ENCODE measurements at places on chromosomes 7 and 10.

DNA sequence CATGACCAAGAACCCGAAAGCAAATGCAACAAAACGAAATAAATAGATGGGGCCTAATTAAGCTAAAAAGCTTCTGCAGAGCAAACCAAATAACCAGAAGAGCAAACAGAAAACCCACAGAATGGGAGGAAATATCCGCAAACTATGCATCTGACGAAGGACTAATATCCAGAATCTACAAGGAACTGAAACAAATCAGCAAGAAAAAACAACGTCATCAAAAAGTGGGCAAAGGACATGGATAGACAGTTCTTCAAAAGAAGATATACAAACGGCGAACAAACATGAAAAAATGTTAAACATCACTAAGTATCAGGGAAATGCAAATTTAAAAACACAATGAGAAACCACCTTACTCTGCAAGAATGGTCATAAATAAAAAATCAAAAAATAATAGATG is 35.3 kb upstream of the CACUL1 start:
- no peak for DNase-seq

DNA sequence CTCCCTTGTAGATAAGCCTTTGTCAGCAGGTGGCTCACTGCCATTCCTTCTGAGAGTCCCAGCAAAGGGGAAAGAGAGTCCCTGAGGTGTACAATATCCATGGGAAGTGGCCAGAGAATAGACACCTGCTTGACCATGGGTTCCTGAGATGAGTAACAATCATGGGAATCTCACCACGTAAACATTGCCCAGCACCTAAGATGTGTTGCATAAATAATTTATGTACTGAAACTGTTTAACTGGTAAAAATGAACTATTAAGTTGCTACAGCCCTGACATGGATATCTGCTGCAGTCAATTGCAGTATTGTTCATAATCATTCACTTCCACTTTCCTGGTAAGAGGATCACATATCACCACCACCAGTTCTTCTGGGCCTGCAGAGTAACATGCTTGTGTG is 123.8 kb upstream of the INHBA start:
- DNase-seq: no peak

DNA sequence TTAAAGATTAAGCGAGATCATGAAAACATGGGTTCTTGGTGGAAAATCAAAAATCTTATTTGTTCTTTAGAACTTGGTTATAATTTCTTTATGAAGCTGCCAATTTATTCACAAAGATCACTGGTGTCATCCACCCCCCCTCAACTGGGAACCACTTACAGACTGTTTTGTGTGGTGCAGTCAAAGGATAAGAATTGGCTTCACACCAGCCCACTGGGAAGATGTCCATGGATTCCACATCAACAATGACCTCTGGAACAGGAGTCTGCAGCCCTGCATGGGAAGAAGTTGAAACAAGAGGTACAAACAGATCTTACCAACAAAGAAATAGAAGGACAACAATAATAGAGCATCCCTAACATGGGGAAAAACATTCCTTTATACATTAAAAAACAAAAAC is 205.2 kb downstream of the SFMBT2 start:
- DNase-seq: no peak

- DNase-seq: no peak
Observed at GRCh38 chr10:84415539-84416244, 87.3 kb downstream of the CCSER2 start.

DNA sequence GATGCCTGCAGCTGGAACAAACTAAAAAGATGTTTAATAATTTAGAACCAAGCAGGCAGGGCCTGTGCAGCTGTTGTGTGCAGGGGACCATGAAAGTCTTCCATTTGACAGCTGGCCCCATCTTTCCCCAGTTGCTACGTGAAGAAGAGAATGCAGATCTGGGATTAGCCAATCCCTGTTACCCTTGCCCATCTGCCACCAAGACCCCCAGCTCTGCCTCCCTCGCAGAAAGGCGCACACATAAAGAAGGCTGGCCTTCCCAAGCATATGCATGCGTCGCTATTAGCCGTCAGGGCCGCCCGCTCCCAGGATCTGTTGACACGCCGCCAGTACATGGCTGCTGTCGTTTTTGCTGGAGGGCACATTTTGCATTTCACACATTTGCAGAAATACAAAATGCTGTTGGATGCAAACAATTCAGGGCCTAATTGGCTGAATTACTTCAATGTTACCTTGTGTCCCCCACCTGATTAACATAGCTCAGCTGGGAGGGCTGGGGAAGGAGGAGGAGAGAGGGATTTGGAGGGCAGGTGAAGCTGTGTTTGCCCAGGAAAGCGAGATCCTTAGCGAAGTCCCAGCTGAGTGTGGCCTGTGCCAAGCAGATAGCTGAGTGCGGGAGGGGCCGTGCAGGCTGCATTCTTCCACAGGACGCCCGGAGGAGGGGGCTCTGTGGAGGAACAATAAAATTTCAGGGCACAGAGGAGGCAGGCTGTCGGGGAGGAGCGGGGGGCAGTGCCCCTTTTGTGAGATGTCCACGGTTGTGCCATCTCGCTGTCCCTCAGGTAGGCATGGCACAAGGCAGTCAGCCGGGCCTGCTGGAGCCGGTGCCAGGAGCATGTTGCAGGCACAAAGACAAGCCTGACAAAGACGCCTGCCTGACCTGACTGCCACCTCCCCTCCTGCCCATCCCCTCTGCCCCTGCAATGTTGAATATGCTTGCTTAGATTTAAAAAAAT is 443.0 kb upstream of the MKI67 start:
- DNase-seq: no peak

DNA sequence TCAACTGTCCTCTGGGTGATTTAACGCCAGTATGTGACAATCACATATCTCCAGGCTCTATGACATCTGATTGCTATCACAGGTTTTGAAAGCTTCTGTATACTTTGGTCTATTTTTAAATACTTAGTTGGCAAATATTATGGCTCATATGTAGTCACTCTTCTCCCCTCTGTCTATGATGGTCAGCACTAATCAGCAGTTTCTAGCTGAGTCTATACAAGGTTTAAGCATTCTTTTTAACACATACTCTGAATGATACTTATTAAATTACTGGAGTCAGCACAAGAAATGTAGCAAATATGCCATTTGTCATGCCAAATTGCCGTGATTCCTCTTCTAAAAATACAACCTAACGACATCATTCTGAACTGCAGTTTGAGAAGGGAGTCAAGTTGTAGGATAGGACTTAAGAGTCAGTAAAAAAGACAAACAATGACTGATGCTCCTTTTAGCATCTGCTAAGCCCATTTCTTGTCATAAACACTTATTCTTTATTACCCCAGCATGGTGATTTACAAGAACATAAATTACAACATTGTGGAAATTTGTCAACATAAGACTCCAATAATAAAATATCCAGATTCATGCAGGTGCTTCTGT is 947.8 kb downstream of the XPNPEP1 start:
- DNase-seq: no peak

- DNase-seq: no peak
Observed at GRCh38 chr10:133022776-133023100, 65.0 kb upstream of the ADGRA1 start.

DNA sequence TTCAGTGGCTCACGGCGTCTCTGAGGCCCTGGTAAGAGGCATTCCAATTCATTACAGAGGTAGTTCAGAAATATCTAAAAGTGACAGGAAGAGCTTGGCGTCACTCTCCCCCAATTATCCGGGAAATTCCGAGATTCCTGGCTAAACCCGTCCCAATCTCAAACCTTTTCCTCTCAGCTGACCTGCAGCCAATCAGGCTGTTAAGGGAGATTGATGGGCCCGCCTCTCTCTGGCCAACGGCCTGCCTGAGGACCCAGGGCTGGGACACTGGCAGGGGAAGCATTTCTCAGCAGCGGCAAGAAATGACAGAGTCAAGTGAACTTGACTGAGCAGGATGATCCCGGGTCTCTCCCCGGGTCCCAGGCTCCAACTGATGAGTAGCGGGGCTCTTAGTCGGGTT is 72.3 kb downstream of the EBF3 start:
- DNase-seq: no peak

- DNase-seq: no peak
Observed at GRCh38 chr7:2116989-2117591, 115.7 kb downstream of the MAD1L1 start.

DNA sequence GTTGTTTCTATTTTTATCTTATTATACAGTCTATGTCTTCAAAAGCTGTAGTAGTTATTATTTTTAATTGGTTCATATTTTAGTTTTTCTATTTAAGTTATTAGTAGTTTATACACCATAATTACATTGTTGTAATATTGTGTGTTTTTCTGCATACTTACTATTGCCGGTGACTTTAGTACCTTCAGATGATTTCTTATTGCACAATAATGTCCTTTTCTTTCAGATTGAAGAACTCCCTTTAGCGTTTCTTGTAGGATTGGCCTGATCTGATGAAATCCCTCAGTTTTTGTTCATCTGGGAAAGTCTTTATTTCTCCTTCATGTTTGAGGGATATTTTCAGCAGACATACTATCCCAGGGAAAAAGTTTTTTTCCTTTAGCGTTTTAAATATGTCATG is 74.3 kb upstream of the CREB5 start:
- no peak for DNase-seq

DNA sequence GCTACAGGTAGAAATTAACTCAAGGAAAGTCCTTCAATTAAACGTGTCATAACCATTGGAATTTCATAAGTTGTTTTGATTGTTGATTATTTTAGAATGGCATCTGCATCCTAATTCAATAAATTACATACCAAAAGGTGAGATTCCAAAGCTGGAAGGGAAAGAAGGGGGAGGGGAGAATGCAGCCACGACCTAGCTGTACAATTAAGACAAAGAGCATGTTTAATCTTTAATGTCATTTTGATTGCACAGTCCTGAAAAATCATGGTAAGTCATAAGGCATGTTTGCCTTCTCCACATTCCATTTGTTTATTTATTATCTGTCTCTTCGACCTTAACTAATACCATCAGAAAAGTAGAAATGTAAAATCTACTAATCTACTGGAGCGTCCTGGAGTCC is 358.1 kb downstream of the FRMD4A start:
- no peak for DNase-seq

- DNase-seq: peak; percentile 87
Observed at GRCh38 chr10:86971232-86971991, 3.1 kb downstream of the ADIRF start.

- no peak for DNase-seq
Observed at GRCh38 chr7:118239014-118239413, 14.5 kb downstream of the ANKRD7 start.

GRCh38 chr7:82327898-82328297 is 115.7 kb downstream of the CACNA2D1 start:
- DNase-seq: no peak

DNA sequence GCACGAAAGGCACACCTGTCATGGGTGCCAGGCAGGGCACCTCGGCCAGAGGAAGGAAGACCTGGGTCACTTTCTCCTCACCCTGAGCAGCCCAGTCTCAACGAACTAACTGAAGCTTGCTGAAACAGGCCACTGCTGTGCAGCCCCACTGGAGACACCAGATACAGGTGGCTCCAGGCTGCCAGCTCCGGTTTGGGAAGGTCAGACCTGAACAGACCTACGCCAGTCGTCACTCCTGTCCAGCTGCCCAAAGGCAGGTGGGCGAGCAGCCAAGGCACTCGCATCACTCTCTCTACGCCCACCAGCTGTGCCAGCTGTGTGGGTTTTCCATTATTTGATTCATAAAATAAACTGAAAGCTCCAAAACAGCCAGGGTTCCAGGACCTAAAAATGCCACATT is 256.1 kb downstream of the ZMYND11 start:
- DNase-seq: no peak

DNA sequence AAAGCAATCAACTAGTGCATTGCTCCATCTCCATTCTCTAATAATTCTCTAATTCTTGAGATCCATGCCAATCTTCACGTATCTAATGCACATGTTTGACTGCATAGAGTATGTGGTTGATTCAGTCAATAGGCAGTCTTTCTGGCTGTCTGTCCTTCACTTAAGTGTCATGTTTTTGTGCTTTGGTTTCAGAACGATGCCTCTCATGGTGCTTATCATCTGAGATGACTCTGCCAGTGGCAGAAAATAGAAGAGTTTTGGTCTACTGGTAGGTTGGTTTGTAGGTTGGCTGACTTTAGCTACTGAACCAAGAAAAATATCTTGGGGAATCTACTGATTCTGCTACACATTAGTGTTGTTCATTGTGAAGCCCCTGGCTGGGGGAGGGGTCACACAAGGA is 364.2 kb downstream of the SFMBT2 start:
- DNase-seq: no peak

DNA sequence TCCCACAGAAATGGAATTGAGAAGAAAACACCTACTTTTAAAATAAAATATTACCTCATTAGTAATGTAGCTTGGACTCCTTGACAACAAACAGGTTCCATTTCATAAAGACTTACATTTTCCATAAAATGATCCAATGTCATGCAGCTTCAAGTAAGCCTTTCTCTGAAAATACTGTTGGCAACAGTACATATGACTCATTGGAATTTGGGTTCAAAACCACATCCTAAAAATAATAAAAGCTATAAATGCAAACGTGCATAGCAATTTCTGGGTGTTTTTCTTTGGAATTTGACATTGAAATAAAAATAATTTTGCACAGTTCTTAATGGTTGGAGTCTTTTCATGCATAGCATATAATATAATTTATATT is 47.9 kb downstream of the FHIP2A start:
- no peak for DNase-seq

Data from inflammatory macrophage (primary cell).